Aorta (tissue), 5 donors: ENCODE measurements at places on chromosomes 12 and 14. TPM values are rescaled to one million over a fixed set of nuclear protein-coding genes. Genes with fewer than 3 reads are reported as not detected.

DNA sequence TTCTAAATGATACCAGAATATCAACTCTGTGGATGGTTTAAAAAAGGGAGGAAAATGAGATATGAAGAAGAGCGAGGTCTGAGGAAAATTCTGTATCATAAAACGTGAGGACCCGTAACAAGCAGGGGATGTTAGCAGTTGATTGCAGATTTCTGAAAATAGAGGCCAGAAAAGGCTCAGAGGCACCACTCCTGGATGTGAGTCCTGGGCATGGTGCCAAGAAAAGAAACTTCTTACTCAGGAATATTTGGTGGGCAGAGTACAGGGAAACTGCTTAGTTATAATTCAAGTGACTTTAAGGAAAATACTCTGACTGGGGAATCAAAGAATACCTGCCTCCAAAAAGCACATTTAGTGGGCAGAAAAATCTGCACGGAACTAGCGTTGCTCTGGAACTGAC, 85.5 kb downstream of the PRICKLE1 start:
- H3K27me3 ChIP-seq = no peaks in the 10 kb centered on the region
- peaks cover 2% of the 10 kb centered on the region for H3K4me1 ChIP-seq
- H3K36me3 ChIP-seq = no peaks in the 10 kb centered on the region
- DNase-seq = no peak
- H3K4me3 ChIP-seq = no peak overlapping the region

GRCh38 chr14:101719045-101719645, 42.4 kb upstream of the PPP2R5C start:
- no peaks in the 10 kb centered on the region for H3K4me1 ChIP-seq
- no peak overlapping the region for H3K4me3 ChIP-seq
- no peak for DNase-seq
- H3K27me3 ChIP-seq = no peaks in the 10 kb centered on the region
- H3K36me3 ChIP-seq = no peaks in the 10 kb centered on the region

GRCh38 chr12:95339086-95339788, 121.6 kb downstream of the VEZT start:
- no peak overlapping the region for H3K27ac ChIP-seq
- H3K27me3 ChIP-seq = no peaks in the 10 kb centered on the region
- H3K36me3 ChIP-seq = no peaks in the 10 kb centered on the region
- no peak overlapping the region for H3K4me3 ChIP-seq
- DNase-seq = no peak

GRCh38 chr12:88623777-88624548, 43.7 kb upstream of the KITLG start:
- no peak overlapping the region for H3K4me3 ChIP-seq
- H3K36me3 ChIP-seq = no peaks in the 10 kb centered on the region
- DNase-seq = no peak

DNA sequence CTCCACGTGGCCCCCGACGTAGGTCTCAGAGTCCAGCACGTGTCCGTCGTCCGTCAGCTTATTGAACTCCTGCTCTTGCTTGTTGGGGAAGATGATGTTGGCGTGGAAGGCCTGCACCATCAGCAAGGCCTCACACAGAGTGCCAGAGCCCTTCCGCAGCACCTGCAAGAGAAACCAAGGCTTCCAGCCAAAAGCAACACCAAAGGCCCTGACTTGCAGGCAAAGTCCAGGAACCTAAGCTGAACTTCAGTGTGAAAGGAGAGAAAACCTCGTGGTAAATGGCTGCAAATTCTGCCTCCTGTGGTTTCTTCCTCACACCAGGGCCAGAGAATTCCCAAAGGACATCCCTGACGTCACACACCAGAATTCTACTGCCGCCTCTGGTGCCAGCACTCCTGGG, 14.5 kb downstream of the POLE start:
- no peak overlapping the region for H3K4me3 ChIP-seq
- H3K36me3 ChIP-seq = peaks cover 10% of the 10 kb centered on the region
- H3K27ac ChIP-seq = no peak overlapping the region
- DNase-seq = no peak
- no peaks in the 10 kb centered on the region for H3K27me3 ChIP-seq
- no peaks in the 10 kb centered on the region for H3K4me1 ChIP-seq

DNA sequence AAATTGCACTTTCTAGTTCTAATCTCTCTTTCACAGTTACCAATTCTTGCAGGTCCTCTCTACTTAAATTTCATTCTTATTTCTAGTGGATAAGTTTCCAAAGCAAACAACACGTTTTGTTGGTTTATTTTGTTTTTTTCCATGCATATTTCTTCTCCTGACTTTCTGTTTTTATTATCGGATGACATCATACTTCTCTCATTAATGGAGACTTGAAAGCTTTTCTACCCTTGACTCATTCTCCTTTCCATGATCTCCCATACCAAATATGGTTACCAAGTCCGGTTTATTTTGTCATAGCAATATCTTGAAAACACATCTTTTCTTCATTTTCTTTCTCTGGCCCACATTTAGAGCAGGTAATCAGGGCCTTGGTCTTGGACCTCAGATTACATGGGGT, 796.5 kb downstream of the GALC start:
- H3K36me3 ChIP-seq = no peaks in the 10 kb centered on the region
- H3K27ac ChIP-seq = no peak overlapping the region
- no peaks in the 10 kb centered on the region for H3K4me1 ChIP-seq
- H3K27me3 ChIP-seq = no peaks in the 10 kb centered on the region
- DNase-seq = no peak

DNA sequence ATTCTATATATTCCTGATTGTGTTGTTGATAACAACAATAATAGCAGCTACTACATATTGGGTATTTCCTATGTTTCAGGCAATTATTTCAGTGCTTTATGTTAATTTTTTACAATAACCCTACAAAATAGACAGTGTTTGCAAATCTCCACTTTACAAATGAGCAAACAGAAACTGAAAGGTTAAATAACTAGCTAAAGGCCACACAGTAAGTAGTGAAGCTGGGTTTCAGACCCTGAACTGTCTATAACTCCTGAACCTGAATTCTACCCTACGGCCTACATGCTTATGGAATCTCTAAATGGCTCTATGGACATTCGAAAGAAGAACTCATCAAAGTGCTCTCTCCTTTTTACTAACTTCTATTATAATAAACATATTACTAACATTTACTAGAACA, 19.7 kb upstream of the NUDT4 start:
- H3K4me1 ChIP-seq = no peaks in the 10 kb centered on the region
- H3K27ac ChIP-seq = no peak overlapping the region
- DNase-seq = no peak
- H3K36me3 ChIP-seq = no peaks in the 10 kb centered on the region

- H3K36me3 ChIP-seq = no peaks in the 10 kb centered on the region
- no peak overlapping the region for H3K4me3 ChIP-seq
- peaks cover 9% of the 10 kb centered on the region for H3K4me1 ChIP-seq
- no peaks in the 10 kb centered on the region for H3K27me3 ChIP-seq
Observed at GRCh38 chr12:29879606-29880308, 96.0 kb upstream of the TMTC1 start.

DNA sequence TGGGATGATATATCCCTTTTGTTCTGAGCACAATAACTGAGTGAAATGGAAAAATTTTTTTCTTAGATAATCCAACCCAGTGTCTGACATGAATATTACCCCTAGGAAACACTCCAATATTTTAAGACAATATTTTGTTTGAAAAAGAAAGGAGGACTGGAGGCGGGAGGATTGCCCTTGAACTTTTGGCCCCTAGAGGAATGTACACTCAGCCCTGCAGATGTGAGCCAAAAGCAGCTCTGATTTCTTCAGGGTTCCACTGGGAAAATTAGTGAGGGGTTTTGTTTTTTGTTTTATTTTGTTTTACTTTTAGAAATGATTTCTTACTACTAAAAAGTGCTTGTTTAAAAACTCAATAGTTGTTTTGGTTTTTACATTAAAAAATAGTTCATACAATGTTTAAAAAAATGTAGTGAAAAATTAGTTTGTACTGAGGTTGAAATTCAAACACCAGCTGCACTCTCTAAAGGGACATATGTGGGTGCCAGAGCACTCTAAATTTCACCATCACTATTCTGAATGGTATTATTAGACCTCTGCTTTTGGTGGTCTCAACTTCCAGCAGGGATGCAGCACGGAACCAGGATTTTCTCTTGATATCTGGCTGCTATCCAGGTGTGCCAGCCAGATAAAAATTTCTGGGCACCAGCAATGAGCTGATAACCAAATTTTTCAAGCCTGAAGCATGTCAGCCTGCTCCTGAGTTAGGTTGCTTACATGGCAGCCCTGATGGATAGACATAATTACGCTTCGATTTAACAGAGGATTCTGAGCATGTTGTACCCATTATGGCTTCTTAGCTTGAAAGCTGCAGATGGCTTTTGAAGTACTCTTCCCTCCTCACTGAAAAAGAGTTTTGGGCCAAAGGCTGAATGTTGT, 141.9 kb downstream of the ANO6 start:
- H3K27ac ChIP-seq = peak overlapping the region; percentile 21
- H3K4me1 ChIP-seq = peaks cover 12% of the 10 kb centered on the region
- no peaks in the 10 kb centered on the region for H3K27me3 ChIP-seq
- no peaks in the 10 kb centered on the region for H3K36me3 ChIP-seq

DNA sequence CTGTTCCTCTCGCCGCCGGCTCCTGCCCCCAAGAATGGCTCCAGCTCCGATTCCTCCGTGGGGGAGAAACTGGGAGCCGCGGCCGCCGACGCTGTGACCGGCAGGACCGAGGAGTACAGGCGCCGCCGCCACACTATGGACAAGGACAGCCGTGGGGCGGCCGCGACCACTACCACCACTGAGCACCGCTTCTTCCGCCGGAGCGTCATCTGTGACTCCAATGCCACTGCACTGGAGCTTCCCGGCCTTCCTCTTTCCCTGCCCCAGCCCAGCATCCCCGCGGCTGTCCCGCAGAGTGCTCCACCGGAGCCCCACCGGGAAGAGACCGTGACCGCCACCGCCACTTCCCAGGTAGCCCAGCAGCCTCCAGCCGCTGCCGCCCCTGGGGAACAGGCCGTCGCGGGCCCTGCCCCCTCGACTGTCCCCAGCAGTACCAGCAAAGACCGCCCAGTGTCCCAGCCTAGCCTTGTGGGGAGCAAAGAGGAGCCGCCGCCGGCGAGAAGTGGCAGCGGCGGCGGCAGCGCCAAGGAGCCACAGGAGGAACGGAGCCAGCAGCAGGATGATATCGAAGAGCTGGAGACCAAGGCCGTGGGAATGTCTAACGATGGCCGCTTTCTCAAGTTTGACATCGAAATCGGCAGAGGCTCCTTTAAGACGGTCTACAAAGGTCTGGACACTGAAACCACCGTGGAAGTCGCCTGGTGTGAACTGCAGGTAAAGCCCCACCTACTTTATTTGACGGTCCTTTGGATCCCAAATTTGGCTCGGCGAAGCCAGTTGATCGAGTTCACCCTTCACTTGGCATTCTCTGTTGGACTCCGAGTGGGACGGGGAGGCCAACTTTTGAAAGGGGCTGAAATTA, 1.5 kb downstream of the WNK1 start:
- no peaks in the 10 kb centered on the region for H3K4me1 ChIP-seq
- no peaks in the 10 kb centered on the region for H3K27me3 ChIP-seq
- no peak overlapping the region for H3K27ac ChIP-seq
- H3K36me3 ChIP-seq = no peaks in the 10 kb centered on the region
- peak; percentile 70 for DNase-seq

GRCh38 chr14:81557146-81557545, 23.5 kb upstream of the SEL1L start:
- no peak overlapping the region for H3K4me3 ChIP-seq
- H3K27me3 ChIP-seq = no peaks in the 10 kb centered on the region
- no peak for DNase-seq
- no peaks in the 10 kb centered on the region for H3K4me1 ChIP-seq
- H3K36me3 ChIP-seq = no peaks in the 10 kb centered on the region

GRCh38 chr12:68749443-68749842, 3.5 kb downstream of the SLC35E3 start:
- no peaks in the 10 kb centered on the region for H3K4me1 ChIP-seq
- H3K4me3 ChIP-seq = no peak overlapping the region
- no peak overlapping the region for H3K27ac ChIP-seq
- H3K27me3 ChIP-seq = no peaks in the 10 kb centered on the region
- DNase-seq = no peak
- H3K36me3 ChIP-seq = no peaks in the 10 kb centered on the region

GRCh38 chr12:20490213-20490612, 121.9 kb downstream of the PDE3A start:
- no peaks in the 10 kb centered on the region for H3K36me3 ChIP-seq
- H3K27ac ChIP-seq = no peak overlapping the region
- DNase-seq = no peak

- H3K4me3 ChIP-seq = peak overlapping the region; percentile 85
- peaks cover 1% of the 10 kb centered on the region for H3K36me3 ChIP-seq
- H3K27ac ChIP-seq = peak overlapping the region; percentile 67
- peak; percentile 93 for DNase-seq
- no peaks in the 10 kb centered on the region for H3K27me3 ChIP-seq
Observed at GRCh38 chr12:54126696-54127537, 61.9 kb downstream of the SMUG1 start.

- H3K4me3 ChIP-seq = no peak overlapping the region
- no peak overlapping the region for H3K27ac ChIP-seq
- no peaks in the 10 kb centered on the region for H3K27me3 ChIP-seq
- no peak for DNase-seq
- no peaks in the 10 kb centered on the region for H3K36me3 ChIP-seq
- no peaks in the 10 kb centered on the region for H3K4me1 ChIP-seq
Observed at GRCh38 chr14:58309086-58309485, 10.7 kb downstream of the ARID4A start.

KRT81 gene
- total RNA-seq = not detected

CYP27B1 gene
- 0.94 TPM for total RNA-seq

KRT6A gene
- total RNA-seq = not detected

INSM2 gene
- not detected for total RNA-seq

SLC22A17 gene
- 47.8 TPM for total RNA-seq

LEMD3 gene
- total RNA-seq = 28.6 TPM

NTS gene
- not detected for total RNA-seq

PZP gene
- 0.29 TPM for total RNA-seq

ANO4 gene
- total RNA-seq = 0.42 TPM

KANSL2 gene
- total RNA-seq = 25.6 TPM

DACT1 gene
- total RNA-seq = 33.6 TPM
